K562 (cell line): ENCODE measurements at places on chromosomes 2 and 18.

- DNase-seq, result no peak
Measured at GRCh38 chr2:240651185-240651584, 25.9 kb downstream of the GPR35 start.

GRCh38 chr2:99925960-99926359 lies 216.4 kb downstream of the AFF3 start:
- no peak for DNase-seq

- no peak for DNase-seq
Measured at GRCh38 chr2:51065276-51065675, 33.3 kb upstream of the NRXN1 start.

- no peak for DNase-seq
Measured at GRCh38 chr2:117519721-117520120, 294.8 kb upstream of the DDX18 start.

GRCh38 chr18:58055890-58056558 lies 12.0 kb downstream of the NEDD4L start:
- DNase-seq, result no peak

DNA sequence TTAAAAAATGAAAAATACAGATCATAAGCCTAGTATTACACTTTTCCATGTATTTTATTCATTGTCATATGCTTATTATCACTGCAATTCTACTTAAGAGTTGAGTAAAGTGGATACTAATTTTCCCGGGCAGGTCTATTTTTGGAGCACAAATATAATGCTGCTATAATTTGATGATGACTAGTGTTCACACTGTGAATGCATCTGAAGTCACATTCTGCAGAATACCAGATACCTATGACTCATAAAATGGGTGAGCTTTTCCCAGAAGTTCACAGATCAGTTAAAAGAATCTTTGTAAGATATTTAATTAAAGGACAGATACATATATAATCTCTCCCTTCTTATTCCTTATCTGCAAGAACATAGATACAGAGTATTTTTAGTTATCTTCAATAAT lies 79.8 kb upstream of the MC4R start:
- DNase-seq, result no peak

GRCh38 chr2:112726487-112727190 lies 5.8 kb downstream of the NT5DC4 start:
- DNase-seq, result peak; percentile 91

DNA sequence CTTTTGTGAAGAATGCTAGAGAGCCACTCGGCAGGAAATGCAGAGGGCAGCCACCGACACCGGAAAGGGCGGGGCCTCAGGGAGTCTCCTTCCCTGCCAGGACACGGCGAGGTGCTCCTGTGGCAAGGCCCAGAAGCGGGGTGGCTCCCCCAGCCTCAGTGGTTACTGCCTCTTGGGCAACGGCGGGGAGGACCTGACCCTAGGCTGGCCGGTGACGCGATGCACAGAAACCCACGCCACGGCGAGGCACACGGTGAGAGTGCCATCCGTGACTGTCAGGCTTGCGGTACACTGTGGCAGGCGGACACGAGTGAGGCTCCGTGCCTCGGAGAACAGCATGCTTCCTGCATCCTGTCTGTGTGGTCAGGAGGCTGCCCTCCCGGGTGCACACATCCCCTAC lies 47.8 kb downstream of the ZAP70 start:
- DNase-seq, result no peak

GRCh38 chr2:217610401-217610814 lies 392.4 kb downstream of the TNS1 start:
- no peak for DNase-seq
